ENCODE measurements at places on chromosomes 2 and 18.

DNA sequence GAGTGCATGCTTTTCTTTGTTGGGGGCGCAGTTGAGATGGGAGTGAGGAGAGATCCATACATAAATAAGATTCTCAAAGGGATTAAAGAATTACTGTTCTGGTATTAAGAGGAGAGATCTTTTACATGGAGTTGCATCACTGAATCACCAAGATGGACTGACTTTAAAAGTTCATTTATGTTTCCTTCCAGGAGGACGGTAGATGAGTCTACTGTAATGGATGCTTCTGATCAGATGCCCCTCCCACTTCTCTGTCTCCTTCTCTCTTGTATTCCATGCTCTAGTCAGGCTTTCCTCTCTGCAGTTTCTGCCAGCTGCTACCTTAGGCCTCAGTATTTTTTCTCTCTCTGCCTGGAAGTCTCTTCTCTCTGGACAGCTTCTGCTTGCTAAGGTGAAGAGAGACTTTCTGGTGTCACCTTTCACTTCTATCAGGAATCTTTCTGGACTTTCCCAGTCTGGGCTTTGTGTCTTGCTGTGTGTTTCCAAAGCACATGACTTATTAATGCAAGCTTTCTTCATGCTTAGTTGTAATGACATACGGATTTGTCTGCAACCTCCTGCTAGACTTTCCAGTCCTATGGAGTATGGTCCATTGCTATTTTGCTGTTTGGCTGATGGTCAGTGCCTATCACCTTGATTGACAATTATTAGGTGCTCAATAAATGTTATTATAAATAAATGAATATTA, 23.6 kb downstream of the FAM171B start:
- no peak for DNase-seq

- no peak for DNase-seq
Measured at GRCh38 chr2:861655-862354, 88.8 kb upstream of the SNTG2 start.

DNA sequence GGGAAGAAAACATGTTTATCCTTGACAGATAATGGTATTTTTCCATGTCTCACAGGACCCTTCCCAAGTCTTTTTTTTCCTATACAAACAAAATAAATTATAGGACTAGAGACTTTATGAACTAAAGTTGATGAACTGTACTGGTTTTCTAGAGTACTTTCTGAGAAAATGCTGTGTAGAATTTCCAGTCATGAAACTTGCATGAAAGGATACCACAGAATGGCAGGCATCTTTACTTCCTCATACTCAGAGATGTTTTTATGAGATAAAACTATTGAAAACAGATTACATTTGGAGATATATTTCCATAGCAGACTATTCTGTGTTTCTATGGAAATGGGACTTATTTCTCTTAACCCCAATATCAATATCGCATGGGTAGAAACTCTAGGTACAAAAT, 403.5 kb downstream of the PARD3B start:
- DNase-seq = no peak

- no peak for DNase-seq
Measured at GRCh38 chr2:234145511-234145910, 95.0 kb downstream of the SPP2 start.

DNA sequence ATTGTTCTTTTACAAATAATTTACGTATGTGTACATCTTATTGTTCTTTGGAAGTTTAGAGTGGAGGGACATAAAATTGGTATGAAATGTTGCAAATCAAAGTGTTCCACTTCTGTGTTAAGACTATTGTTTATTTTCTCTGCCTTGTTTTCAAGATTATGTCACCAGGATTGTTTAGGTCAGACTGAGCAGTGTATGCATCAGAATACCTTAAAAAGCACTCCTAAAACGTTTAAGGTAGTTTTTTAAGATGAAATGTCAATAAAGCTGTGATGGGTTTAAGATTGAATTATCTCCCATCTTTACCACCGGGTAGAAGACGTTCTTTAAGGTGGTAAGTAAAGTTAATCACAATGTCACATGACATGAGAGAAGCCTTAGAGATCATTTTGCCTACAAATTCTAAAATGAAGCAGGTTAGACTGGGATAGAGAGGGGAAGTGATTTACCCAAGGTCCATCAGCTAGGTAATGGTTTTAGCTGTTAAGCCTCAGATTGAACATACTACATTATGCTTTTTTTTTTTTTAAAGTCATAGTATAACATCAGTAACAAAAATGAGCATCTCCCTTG, 10.6 kb downstream of the VAPA start:
- no peak for DNase-seq

DNA sequence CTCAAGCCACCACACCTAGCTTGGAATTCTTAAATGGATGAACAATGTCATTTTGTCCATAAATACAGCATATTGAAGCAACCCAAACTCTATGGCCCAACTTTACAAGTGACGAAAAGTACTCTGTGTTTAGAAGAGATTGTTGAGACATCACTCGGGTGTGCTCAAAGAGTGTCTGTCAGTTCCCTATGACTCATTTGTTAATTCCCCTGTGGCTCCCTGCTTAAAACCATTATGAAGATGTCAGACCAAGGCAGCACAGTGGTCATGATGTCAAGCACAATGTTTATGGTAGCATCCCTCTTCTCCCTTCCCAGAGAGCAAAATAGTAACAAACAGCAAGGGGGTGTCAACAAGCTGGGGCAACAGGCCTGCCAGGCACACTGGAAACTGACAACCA, 3.0 kb downstream of the LYG1 start:
- DNase-seq = no peak

DNA sequence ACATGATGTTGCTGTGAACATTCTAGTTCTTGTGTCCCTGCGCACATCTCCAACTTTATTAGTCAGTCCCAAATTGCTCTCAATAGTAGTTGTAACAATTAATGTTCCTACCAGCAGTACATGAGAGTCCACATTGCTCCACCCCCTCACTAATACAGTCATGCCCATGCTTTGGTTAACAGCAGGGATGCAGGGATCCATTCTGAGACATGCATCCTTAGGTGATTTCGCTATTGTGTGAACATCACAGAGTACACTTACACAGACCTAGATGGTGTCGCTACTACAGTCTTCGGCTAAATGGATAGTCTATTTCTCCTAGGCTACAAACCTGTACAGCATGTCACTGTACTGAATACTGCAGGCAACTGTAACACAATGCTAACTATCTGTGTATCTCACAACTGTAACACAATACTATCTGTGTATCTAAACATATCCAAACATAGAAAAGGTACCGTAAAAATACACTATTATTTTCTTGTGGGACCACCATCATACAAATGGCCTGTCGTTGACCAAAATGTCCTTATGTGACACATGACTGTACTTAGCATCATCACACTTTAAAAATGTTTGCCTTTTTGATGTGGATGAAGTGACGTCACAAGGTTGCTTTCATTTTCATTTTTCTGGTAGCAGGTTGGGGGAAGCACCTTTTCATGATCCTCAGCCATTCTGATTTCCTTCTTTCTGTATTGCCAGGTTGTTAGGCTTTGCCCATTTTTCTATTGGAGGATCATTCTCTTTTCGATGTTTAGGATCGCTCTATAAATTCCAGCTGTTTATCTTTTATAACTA, 82.9 kb upstream of the RNF152 start:
- DNase-seq = no peak

- DNase-seq = peak; percentile 77
Measured at GRCh38 chr2:47072018-47072691, 83.0 kb downstream of the STPG4 start.

DNA sequence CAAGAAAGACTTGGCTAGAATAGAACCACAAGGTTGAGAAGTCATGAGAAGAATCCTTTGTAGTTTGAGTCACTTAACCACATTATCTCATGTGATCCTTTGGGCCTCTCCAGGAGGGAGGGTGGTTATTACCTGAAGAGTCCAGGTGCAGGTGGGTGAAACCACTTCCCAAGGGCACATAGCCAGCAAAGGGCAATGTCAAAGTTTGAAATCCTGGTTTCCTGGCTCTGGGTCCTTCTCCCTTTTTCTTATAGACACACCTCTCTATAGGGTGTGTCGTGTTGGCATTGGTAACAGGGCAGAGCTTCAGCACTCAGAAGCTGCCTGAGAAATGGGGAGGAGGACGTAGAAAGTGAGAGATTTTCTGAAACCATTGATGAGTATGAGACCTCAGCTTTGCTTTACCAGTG, 137.9 kb downstream of the MGAT5 start:
- no peak for DNase-seq

GRCh38 chr2:139721411-139721995, 941.3 kb upstream of the NXPH2 start:
- DNase-seq = no peak

DNA sequence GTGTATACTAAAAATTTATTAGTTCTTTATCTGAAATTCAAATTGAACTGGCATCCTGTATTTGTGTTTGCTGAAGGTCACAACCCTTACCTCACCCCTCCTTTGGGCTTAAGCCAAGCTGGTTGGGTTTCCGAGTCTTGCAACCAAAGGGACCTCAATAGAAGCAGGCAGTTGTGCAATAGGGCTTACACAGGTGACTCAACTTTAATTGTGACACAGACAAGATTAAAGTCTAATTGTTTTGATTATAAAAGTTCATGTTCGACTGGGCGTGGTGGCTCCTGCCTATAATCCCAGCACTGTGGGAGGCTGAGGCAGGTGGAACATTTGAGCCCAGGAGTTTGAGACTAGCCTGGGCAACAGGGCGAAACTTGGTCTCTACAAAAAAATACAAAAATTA, 71.5 kb downstream of the RAB31 start:
- DNase-seq = no peak

- no peak for DNase-seq
Measured at GRCh38 chr2:10579876-10580514, 109.8 kb downstream of the NOL10 start.

GRCh38 chr18:77996737-77997136, 747.1 kb downstream of the GALR1 start:
- DNase-seq = no peak

- DNase-seq = no peak
Measured at GRCh38 chr2:207437524-207438143, 92.1 kb upstream of the CREB1 start.

GRCh38 chr2:231185886-231186285, 12.5 kb upstream of the ARMC9 start:
- no peak for DNase-seq

GRCh38 chr2:32926708-32927084, 20.1 kb upstream of the LTBP1 start:
- DNase-seq = no peak

DNA sequence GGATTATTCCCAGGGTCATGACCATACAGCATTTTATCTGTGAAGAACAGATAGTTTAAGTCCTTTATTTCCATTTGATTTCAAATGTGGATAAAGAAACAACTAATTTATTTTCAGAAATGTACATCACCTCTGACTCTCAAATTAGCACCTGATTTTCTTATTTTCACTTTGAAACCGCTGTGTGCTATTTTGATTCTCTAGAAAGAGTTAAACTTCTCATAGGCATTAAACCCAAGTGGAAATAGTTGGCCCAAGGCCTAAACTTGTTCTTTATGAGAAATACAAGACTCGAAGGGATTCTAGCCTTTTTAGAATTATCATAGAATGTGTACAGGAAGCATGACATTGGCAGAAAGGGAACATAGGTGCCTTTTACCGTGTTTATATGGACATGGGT, 41.5 kb upstream of the LTBP1 start:
- DNase-seq = no peak

DNA sequence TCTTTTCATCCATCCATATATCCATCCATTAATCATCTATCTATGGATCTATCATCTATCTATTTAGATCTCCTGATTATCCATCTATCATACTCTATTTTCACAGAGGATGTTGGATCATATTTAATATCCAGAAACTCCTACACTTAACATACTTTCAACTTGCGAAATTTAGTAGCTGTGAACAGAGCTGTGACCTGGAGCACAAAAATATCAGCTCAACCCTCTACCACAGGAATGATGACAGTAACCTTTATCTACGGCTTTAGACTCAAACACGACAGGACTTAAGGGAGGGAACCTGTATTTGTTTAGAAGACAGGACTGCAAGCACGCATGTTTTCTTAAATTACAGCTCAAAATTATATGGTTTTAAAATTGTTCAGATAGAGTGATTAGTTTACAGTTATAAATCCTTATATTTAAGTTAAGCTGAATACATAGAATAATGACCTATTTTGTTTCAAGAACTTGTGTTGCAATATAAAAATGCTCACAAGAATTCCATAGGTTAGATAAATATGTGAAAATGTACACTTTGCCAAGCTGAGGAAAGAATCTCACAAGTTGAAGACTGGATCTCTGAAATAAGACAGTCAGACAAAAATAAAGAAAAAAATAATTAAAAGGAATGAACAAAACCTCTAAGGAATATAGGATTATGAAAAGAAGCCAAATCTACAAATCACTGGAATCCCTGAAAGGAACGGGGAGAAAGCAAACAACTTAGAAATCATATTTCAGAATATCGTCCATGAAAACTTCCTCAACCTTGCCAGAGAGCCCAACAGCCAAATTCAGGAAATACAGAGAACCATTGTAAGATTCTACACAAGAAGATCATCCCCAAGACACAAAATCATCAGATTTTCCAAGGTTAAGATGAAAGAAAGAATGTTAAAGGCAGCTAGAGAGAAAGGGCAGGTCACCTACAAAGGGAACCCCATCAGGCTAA, 142.0 kb downstream of the COL6A3 start:
- no peak for DNase-seq

- no peak for DNase-seq
Measured at GRCh38 chr18:76349067-76349715, 145.9 kb downstream of the ZNF516 start.

GRCh38 chr18:46867367-46868143, 49.8 kb downstream of the PIAS2 start:
- no peak for DNase-seq

- no peak for DNase-seq
Measured at GRCh38 chr2:163734881-163735684, 725 bp downstream of the FIGN start.

- no peak for DNase-seq
Measured at GRCh38 chr2:197805715-197806633, 1.6 kb downstream of the PLCL1 start.

GRCh38 chr2:109284826-109285225, 155.8 kb downstream of the SH3RF3 start:
- DNase-seq = no peak

DNA sequence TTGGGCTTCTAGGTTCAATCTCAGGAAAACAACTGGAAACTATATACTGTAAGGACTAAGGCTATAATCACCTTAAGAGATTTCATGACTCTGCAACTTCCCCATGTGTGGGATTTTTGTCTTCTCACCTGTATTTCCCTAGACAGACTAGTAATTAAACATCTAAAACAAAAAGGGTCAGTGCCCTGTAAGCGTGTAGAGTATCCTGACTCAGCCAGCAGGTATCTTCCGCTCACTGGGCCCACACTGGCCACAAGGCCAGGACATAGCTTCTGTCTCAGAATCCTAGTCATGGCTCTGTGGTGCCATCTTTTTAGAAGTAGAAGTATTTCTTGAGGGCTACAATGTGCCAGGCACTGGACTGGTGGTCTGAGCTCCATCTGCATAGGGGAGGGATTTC, 28.8 kb upstream of the KCMF1 start:
- no peak for DNase-seq

All from thoracic aorta (tissue), 2 donors.